Thymus (tissue), 14 donors: ENCODE measurements at places on chromosomes 16 and 17. TPM values are rescaled to one million over a fixed set of nuclear protein-coding genes. Genes with fewer than 3 reads are reported as not detected.

The KIF18B gene
- polyA plus RNA-seq = 2.4 TPM

The C16orf92 gene
- polyA plus RNA-seq = not detected

DNA sequence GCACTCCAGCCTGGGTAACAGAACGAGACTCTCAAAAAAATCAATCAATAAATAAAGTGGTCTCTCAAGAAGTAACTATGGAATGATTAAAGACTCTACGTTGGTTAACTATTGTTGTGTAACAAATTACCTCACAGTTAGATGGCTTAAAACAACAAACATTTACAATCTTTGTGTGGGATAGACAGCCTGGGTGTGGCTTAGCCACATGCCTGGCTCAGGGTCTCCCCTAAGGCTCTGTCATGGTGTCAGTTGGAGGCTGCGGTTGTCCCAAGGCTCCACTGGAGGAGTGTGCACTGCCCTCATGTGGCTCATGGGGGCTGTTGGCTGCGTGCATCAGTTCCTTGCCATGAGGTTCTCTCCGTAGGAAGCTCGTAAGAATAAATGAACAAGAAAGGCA, 294.5 kb downstream of the SNX29 start:
- no peak for DNase-seq

DNA sequence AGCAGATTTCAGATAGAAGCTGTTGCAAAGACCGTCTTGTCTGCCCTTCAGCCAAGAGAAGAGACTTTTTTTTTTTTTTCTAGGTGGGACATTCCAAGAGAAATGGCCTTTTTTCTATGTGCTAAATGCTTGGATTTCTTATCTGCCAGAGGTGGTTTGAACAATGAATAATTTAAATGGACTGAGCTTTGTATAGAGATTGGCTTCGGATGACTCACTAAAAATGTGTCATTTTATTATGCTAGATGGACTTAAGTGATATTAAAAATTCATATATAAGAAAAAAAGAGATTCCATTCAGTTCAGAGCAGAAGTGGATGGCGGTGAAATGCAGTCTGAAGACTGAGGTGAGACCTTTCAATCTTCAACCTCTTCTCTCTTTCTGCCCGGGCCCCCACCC, 58.4 kb downstream of the MEAK7 start:
- DNase-seq = no peak

DNA sequence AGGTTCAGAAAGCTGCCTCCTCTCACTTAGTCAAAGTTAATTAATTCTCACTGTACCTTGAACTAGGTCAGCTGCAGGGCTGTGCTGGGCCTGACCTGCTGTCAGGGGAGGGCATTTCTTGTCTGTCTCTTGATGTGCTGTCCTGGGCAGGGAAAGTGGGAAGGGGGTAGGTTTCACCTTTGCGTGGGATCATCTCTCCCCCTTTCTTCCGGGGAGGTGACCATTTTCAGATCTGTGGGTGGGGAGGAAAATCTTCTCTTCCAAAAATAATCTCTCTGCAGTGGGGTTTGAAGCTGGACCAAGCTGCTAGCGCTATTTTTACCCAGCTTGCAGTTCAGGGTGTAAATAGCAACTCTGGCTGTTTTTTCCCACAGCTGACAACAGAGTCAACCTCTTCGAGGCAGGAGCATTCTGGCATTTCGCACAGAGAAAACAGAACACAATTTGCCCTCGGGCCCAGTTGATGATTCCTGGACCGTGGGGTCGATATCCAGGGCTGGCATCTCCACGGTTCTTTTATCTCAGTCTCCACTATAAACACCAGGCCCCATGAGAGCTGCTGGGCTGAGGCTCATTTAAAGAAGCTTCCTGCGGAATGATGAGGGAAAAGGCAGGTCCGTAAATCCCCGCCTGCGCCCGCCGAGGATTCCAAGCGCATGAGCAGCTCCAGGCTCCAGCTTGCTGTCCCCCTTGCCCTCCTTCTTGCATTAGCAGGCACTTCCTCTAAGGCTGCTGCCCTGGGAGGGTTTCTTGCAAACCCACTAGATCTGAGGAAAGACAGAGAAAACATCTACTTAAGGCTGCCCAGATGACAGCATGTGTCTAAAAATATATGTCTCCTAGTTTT, 93.9 kb downstream of the YPEL2 start:
- no peak for DNase-seq

GRCh38 chr17:58593123-58593522, 78.7 kb upstream of the MTMR4 start:
- DNase-seq = no peak

DNA sequence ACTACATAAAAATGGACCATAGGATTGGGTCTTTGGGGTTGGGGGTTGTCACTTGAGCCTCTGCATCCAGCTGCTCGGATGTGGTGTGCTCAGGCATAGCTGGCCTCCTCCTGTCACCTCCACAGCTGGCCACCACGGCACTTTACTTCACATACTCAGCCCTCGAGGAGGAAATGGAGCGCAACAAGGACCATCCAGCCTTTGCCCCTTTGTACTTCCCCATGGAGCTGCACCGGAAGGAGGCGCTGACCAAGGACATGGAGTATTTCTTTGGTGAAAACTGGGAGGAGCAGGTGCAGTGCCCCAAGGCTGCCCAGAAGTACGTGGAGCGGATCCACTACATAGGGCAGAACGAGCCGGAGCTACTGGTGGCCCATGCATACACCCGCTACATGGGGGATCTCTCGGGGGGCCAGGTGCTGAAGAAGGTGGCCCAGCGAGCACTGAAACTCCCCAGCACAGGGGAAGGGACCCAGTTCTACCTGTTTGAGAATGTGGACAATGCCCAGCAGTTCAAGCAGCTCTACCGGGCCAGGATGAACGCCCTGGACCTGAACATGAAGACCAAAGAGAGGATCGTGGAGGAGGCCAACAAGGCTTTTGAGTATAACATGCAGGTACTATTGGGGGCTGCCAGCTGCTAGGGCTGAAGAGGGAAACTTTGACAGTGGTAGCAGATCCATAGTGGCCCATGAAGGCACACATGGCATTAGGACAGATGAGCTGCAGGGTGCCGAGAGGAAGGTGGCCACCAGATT, 30.8 kb downstream of the CDIP1 start:
- no peak for DNase-seq

DNA sequence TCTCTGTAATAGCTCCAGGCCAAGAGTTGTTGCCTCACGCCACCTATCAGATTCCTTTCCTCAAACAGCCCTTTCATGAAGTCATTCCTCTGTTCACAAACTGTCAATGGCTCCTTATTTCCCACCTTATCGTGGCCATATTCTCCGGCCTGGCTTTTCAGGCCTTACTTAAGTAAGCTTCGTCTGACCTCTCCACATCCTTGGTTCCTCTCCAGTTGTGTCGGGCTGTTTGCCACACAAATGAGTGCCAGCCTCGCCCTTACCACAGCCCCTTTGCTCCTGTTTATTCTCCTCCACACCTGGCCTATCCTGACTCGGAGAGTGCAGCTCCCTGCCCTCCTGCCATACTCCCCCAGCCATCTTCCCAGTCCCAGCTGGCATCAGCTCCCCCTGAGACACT, 2.0 kb downstream of the TP53I13 start:
- DNase-seq = no peak

GRCh38 chr16:57842601-57843000, 40.3 kb upstream of the KIFC3 start:
- DNase-seq = no peak

- DNase-seq = no peak
Observed at GRCh38 chr17:76027159-76027839, at the start of gene EVPL. EVPL (minus strand) TSS chr17:76027306; CDS start chr17:76027198, 108 bp downstream.

DNA sequence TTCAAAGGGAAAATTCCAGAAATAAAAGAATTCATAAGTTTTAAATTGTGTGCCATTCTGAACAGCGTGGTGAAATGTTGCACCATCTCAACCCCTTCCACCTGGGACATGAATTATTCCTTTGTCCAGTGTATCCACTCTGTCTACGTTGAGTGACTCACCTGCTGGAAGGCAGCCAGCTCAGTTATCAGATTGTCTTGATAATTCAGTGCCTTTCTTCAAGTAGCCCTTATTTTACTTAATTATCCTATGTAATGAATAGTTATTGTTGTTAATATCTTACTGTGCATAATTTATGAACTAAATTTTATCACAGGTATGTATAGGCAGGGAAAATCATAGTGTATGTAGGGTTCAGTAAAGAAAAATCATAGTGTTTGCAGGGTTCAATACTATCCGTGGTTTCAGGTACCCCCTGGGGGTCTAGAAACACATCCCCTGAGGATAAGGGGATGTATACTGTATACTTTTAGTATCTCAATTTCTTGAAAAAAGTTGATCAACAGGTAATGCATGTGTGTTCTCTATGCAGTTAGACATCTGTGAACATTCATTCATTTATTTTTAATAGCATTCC, 7.7 kb upstream of the PCTP start:
- DNase-seq = no peak

- DNase-seq = no peak
Observed at GRCh38 chr16:51535591-51535990, 384.5 kb upstream of the SALL1 start.

GRCh38 chr17:46178550-46179214, 14.5 kb downstream of the KANSL1 start:
- no peak for DNase-seq
